Erythroblast (primary cell): ENCODE measurements at places on chromosomes 5 and 9.

GRCh38 chr9:78383130-78383529 lies 86.2 kb downstream of the PSAT1 start:
- DNase-seq: no peak

DNA sequence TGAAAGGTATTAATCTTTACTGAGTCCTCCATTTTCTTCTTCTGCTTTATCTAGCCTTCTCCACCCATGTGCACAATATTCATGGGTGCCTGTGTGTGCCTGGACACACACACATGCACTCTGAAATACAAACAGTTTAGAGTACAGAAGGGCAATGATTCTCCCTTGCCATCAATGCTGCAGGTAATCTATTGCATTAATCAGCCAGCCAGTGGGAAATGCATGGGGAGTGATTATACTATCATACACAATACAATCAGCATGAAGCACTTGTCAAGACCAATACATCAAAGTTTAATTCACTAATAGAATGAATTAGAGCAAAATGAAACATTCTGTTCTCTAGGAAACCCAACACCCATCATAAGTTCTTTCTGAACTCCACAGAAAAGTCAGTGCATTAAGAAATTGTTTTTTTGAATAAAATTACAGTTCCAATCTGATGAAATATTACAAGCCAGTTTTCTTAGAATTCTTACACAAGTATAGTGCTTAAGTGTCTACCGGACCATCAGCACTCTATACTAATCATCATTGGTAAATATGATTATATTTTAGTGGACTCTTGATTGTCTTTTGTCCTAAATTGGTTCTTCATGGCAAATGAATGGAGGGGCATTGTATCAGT lies 172.2 kb downstream of the ZSWIM6 start:
- DNase-seq: no peak

DNA sequence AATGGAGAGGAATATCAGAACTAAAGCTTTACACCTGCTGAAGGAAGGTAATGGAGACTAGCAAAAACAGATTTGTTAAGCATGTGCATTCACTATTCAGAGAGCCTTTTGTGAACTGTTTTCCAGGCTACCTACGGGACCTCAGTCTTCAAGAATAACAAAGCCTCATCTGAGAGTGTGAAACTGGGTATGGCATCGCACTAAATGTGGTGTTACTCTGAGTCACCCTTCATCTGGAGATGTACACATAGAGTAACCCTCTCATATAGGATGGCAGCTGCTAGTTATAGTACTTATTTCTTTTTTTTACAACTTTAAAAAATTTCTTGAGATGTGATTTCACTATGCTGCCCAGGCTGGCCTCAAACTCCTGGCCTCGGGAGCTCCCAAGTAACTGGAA lies 306.8 kb downstream of the ZNF608 start:
- no peak for DNase-seq

DNA sequence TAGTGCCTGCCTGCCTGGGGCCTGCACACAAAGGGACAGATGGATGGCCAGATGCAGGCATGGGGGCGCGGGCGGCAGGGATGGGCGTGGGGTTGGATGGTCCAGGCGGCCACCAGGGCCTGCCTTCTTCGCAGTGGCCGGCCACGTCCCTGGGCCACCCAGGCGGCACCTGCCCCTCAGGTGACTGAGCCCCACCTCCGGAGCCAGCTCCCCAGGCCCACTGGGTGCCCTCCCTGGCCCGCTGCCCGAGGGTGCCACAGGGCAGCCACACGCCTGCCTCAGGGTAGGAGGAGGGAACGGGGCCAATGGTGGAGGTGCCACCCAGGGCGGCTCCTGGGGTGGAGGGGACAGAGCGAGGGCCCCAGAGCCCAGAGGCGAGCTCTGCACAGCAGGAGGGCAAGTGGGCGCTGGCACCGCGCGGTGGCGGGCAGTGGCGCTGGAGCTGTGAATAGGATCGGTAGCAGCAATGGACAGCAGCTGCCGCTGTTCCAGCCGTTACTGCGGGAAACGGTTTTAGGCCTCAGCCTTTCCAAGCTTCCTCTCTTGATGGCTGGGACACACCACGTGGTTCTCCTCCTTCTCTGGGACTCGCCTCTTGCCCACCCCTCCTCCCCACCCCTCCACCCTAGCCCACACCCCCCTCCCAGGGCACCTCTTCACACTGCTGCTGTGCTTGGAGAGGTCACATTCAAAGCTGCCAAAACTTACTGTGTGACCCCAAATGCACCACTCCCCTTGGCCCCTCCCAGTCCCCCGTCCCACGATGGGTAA lies 19.1 kb downstream of the LHX3 start:
- no peak for DNase-seq

- no peak for DNase-seq
Observed at GRCh38 chr9:132487980-132488535, 78.0 kb downstream of the CFAP77 start.

GRCh38 chr5:51652980-51653379 lies 269.7 kb downstream of the ISL1 start:
- DNase-seq: no peak

GRCh38 chr5:104088876-104089778 lies 526.5 kb upstream of the NUDT12 start:
- DNase-seq: no peak

GRCh38 chr9:100671898-100672297 lies 94.0 kb downstream of the CAVIN4 start:
- no peak for DNase-seq

DNA sequence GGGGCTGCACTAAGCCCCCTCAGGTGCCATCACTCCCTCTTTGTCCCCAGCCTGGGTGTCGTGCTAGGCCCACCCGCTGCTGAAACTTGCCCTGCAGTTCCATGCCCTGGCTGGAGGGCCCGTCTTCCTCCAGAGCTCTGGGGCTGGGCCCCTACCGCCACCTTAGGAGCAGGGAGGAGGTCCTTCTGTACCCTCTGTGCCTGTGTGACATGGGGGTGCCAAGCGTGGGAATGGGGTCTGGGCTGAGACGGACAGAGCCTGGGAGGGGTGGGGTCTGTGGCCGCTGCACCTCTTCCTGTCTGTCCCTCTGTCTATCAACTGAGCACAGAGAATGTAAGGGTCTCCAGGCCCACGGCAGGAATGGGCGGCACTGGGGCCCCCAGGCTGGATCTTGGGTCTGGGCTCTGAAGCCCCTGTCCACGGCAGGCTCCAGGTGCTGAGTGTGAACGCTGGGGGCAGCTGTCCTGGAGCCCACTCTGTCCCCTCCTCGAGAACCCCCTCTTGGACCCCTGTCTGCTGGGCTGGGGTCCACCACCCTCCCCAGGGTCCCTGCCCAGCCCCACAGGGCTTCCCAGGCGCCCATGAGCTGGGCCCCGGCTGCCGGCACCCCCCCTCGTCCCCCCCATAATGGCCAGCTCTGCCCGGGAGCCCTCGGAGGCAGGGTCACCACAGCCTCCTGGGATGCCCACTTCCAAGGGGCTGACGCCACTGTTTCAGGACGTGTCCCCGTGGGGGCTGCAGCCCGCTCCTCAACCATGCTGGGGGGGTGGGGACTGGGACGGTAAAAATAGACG lies 15.8 kb upstream of the NRARP start:
- no peak for DNase-seq

DNA sequence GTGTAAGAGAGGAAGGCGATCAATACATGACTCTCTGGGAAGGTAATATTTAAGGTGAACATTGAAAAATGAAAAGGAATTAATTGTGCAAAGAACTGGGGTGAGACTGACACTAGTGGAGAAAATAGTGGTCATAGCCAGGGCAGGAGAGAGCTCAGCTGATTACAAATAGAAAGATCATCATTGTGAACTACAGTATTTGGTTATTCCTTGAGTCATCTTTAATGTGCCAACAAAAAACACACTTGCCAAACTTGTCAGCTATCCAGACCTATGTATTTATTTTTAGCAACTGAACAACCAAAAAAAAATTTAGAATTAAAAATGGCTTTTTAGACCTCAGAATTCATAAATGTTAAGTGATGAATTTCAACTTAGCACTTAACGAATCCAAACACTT lies 749.8 kb upstream of the CDH9 start:
- no peak for DNase-seq

- no peak for DNase-seq
Observed at GRCh38 chr5:77133061-77133758, 46.1 kb upstream of the ZBED3 start.

DNA sequence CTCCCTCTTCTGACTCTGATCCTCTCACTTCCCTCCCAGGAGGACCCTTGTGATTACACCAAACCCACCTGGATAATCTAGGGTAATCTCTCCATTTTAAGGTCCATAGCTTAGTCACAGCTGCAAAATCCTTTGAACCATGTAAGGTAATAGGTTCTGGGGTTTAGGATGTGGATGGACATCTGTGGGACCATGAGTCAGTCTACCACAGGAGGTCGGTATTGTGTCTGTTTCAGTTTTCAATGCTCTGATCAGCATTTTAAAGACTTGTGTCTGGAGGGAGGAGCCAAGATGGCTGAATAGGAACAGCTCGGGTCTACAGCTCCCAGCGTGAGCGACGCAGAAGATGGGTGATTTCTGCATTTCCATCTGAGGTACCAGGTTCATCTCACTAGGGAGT lies 112.6 kb downstream of the CAVIN4 start:
- no peak for DNase-seq

DNA sequence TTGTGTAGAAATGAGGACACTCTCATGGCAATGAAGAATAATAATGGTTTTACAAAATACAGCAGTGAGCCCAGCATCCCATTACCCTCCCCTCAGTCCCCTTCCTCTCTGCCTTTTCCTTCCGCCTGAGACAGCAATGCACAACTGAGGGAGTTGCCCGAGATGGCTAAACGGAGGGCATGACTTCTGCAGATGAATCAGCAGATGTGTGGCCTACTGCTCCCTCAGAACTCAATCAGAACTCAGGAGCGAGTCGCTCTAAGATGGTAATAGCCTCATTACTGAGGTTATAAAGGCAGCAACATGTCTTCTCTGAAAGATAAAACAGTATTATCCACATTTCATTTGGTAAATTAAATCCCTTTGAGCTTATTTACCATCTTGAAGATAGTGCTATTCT lies 326.6 kb downstream of the ENC1 start:
- no peak for DNase-seq

DNA sequence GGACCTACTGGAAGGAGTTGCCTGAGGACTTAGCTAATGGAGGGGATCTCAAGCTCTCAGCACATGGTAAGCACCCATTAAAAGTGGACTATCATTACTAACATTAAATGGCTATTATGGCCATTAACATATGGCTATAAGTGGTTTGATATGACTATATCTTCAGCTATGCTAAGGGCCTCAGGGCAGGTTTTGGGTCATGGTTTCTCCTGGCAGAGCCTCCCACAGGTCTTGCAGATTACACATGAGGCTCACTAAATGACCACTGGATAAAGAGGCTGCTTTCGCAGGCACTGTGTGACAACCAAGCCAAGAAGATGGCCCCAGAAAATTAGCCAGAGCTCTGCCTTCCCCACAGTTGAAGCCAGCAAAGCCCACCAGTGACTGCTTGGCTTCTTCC lies 15.4 kb downstream of the CCNJL start:
- no peak for DNase-seq

DNA sequence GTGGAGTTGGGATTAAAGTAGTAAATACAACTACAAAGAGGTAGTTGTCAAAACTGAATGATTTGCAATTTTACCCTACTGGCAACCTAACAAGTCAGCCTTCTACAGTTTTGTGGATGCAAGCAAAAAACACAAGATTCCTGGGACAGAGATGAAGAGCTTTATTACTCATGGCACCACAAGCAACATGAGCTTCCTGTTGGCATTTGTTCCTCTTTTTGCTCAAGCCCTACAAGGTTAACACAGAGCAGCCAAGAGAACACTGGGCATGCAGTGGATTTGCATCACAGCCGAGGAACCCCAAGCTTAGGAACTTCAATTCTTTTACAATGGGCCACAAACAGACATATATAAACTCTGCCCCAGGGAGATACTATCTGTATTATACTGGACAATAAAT lies 28.8 kb upstream of the DMAC1 start:
- no peak for DNase-seq

DNA sequence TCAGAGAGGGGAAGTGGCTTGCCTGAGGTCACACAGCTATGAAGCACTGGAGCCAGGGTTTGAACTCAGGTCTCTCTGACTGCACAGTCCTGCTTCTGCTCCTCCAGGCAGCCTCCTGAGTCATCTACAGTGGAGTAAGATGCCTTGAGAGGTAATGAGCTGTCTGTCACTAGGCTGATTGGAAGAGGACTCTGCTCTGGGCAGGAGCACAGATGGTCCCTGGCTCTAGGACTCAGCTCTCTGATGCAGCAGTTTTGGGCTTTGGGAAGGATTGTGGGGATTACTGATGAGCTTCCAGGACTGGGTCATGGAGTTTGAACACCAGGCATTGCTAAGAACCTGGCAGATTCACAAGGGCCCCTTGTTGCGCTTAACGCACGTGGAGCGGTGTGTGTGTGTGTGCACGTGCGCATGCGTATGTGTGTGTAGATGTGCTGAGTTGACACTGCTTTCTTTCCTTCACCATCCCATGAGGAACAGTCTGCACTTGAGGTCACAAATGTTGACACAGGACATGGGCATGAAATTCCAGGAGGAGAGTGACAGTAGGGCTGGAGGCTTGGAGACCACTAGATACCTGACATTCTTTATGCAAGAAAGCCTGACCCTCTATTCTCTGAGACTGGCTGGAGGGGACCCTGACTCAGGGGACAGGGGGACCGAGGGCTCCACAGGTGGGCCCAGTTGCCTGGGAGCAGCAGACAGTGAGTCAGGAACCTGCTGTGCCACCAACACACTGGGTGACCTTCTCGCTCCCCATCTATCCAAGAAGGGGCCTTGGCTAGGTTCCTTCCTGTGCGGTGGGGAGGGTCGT lies 170.5 kb downstream of the RGS3 start:
- no peak for DNase-seq

DNA sequence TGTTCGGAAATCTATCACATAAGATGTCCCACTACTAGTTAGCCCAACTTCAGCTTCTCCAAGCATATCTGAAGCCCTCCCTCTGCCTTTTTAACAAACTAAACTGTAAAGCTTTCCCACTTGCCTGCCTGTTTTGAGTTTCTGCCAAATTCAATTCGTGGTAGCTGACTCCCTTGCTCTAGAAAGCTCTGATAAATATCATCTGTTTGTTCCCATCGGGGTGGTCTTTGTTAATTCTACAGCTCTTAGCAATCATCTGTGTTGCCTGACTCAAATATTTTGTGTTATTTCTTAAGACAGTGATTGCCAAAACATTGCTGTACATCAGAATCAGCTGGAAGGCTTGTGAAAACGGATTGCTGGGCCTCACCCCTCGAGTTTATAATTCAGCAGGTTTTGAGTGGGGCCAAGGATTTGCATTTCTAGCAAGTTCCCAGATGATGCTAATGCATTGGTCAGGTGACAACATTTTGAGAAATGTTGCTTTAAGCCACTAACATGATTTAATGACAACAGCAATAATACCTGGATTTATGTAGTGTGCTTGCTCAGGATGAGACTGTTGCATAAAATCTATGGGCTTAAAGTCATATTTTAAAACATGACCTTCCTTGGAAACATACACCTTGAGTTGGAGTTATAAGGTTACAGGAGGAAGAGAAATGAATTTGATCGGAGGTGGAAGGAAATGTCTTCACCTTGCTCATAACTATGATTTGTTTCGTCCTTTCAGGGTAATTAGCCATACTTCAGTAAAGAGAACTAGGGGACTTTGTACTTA lies 631.9 kb downstream of the PSAT1 start:
- DNase-seq: no peak

GRCh38 chr9:15531380-15531779 lies 20.6 kb upstream of the PSIP1 start:
- no peak for DNase-seq
